ENCODE measurements at places on chromosomes 3 and 15.

DNA sequence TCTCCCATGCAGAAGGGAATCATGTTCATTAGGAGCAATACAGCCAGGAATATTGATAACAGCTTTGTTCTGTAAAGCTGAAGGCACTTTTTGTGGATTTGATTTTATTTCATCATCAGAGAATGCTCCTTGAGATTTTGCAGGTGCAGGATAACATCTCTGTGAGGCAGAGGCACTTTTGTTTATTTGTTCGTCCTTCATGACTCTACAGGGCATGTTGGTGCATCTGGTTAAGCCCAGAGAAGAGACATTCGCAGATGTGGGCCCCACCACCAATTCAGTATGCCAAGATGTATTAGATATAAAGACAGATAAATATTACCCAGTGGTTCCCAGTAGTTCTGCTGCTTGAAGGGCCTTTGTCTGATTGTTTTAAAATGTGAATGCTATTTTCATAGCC is 368.1 kb upstream of the SEMA6D start:
- DNase-seq: no peak

- peak; percentile 36 for DNase-seq
Observed at GRCh38 chr3:94176988-94177745, 114.3 kb downstream of the NSUN3 start.

DNA sequence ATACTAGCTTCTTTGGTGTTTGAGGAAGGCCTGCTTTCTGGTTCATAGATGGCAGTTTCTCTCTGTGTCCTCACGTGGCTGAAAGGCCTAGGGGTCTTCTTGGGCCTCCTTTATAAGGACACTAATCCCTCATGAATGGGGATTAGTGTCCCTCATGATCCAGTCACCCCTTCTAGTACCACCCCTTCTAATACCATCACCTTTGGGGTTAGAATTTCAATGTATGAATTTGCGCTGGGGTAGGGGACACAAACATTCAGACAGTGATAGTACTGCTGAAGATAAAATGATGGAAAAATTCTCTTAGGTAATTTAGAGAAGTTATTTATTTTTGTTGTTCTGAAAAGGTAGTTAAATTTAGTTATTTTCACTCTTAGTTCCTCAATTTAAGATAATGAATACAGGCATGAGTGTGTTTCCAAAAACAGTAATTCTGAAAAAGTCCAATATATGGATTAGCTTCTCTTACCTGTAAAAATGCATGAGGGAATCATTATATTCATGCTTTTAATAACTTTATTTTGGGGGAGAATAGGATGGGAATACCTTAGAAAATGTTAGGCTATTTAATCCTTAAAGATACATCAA is 103.6 kb downstream of the FNDC3B start:
- DNase-seq: no peak

DNA sequence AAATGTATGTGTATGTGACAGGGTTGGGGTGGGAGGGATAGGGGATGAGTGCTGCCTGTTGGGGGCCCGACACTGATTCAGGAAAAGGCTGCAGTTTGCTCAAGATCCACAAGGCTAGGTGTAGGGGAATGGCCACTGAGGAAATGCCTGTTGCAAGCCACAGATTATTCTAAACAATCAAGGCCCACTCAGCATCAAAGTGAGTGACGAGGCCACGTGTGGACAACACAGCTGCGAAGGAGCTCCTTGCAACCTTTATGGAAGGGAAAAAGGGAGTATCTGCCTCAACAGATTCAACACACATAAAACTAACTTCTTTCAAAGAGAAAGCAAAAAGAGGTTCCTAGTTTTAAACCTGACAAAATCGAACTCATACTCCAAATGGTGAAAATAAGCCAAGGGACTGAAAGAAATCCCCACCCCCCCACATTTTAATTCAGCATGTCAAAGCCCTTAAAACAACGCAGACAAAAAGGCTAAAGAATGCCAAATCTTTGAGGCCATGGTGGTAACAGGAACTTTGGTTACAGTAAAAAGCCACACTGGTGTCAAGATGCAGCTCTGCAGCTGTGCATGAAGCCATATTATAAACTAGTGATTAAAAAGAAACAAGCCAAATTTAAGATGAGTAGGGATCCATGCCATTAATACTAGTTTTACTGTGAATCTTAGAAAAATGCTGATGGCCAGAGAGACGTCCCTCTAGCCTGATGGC is 3.6 kb downstream of the POLG start:
- DNase-seq: no peak

GRCh38 chr3:60076331-60076730 is 1026.5 kb upstream of the CFAP20DC start:
- DNase-seq: peak; percentile 49

DNA sequence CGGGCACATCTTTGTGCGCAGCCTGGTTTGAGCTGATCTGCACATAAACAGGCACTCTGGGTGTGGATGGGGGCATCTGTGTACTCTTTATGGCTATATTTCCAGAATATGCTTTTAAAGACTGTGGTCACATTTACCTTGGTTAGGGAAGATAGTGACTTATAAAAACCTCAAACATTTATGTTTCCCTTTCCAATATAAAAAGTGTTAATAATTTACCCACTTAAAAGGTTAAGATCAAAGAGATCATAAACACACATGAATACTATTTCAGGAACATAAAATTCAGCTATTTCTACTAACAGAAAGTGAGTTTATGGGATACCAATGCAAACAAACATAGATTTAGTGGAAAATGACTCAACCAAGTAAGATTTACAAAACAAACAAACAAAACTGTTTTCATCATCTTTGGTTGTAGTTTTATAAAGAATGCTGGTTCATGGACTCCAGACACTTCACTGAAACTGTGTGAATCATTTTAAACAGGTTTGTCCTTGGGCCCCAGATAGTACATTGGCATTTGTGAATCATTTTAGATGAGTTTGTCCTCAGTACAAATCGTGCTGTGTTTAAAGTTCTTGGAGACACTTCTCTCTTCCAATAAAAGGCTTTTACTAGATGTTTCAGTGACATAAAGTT is 253.5 kb upstream of the CTDSPL start:
- DNase-seq: no peak

DNA sequence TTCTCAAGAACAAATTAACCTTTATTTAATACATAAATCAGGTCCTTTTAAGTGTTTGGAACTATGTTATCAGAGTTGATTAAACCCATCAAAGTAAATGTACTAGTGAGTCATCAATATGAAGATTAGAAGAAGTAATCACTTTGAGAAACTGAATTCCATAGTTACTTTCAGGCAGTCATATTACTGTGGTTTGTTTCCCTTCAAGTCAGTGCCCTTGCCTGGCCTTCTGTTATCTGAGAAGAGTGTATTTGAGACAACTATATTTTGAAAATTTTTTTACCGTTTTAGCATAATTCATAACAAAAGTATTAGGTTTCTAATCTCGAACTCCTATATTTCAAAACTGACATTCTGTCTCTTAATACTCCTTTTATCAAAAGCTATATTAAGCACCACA is 73.6 kb downstream of the GMPS start:
- DNase-seq: no peak

Data from OCI-M1 (cell line).